Neural crest cell (in vitro differentiated cells): ENCODE measurements at places on chromosomes 11 and 22.

DNA sequence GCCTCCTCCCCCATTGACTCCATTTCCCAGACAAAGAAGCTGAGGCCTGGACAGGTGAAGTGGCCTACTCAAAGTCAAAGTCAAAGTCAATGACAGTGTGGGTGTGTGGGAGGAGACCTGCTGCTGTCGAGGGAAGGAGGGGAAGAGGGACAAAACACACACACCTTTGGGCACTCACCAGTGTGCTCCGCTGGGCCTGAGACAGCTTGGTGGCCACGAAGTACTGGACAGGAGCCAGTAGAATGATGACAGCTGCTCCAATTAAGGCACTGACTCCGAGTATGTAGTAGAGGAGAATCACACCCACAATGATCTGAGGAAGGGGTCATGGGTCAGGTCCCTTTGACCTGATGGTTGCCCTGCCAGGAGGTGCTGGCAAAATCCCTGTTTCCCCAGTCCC lies 33.6 kb downstream of the ABCC8 start:
- no peak for DNase-seq

GRCh38 chr11:122032317-122032716 lies 83.7 kb downstream of the BLID start:
- no peak for DNase-seq

DNA sequence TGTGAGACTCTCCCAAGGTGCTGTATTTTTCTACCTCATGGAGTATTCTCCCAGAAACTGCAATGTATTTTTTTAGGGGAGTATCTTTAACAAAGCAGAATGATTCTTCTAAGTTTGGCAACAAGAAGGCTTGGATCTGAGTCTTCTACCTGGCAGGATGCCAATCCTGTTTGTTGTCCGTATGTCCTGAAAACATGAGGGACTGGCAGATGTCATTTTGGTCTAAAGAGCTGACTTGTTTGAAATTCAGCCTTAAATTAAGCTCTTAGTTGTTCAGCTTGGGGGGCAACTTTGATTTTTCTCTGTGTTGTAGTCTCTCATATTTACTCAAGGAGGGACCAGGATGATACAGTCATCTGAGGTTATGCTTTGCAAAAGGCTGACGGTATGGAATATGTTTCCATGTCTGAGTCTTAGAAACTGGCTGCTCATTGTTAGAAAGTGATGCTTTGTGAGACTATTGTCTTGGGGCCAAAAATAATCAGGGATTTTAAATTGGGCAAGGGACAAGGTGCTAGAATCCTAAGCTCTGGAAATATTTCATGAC lies 9.3 kb downstream of the MRPL16 start:
- no peak for DNase-seq

DNA sequence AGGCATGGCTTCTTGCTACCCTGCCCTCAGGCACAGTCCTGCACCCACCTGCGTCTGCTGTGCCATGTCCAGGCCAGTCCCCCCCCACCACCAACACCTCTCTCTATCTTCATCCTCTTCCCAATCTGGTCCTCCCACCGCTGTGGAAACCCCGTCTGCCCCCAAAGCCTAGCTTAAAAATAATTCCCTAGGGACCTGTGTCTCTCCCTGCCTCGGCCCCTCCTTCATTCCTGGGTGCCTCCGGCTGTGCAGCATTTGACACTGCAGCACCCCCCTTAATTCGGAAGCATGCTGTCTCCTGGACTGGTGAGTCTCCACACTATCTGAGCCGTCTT lies 2.5 kb upstream of the ASCL2 start:
- no peak for DNase-seq
